NT2/D1 (cell line): ENCODE measurements at places on chromosomes 4 and X.

DNA sequence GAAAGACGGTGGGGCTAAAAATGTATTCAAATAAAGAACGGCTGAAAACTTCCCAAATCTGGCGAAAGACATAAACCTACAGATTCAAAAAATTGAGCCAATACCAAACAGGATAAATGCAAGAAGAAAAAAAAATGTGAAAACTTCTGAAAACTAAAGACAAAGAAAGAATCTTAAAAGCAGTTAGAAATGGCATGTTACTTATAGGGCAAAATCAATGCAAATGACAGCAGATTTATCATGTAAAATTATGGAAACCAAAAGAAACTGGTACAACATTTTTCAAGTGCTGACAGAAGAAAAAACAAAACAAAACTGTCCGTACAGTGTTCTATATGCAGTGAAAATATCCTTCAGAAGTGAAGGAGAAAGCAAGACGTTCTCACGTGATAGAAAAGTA lies 239.0 kb downstream of the PDGFC start:
- no peak for DNase-seq

DNA sequence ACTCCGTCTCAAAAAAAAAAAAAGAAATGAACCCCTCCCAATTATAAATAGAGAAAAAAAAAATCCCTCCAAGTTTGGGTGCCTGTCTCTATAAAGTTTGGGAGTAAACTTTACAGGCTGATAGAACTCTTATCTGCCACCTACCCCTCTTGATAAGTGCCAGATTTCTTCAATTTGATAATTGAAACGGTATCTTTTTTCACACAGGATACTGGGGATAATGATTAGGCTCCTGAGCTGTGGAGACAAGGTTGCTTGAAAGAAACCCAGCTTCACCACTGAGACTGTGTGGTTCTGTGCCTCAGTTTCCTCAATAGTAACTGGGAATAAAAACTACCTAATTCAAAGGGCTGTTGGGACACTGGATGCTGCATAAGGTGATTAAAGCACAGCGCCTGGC lies 606 bp downstream of the EFHC2 start:
- DNase-seq, result no peak

- no peak for DNase-seq
These were observed 16.8 kb downstream of the BANK1 start for GRCh38 chr4:101807351-101807750.

DNA sequence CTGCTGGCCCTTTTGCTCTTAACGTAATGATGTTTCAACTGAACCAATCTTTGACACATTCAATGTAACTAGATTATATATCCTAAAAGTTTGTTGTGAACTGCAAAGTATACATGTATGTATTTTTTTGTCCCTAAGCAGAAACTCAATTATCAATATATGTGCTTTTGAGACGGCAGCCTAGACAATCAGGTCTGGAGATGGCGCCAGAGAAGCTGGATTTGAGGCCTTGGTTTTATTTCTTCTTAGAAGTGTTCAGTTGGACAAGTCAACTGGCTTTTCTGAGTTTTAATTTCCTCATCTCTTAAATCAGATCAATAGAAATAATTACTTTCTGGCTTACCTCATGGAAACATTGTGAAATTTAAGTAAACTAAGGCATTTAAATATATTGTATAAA lies 62.5 kb downstream of the DCAF8L1 start:
- no peak for DNase-seq

DNA sequence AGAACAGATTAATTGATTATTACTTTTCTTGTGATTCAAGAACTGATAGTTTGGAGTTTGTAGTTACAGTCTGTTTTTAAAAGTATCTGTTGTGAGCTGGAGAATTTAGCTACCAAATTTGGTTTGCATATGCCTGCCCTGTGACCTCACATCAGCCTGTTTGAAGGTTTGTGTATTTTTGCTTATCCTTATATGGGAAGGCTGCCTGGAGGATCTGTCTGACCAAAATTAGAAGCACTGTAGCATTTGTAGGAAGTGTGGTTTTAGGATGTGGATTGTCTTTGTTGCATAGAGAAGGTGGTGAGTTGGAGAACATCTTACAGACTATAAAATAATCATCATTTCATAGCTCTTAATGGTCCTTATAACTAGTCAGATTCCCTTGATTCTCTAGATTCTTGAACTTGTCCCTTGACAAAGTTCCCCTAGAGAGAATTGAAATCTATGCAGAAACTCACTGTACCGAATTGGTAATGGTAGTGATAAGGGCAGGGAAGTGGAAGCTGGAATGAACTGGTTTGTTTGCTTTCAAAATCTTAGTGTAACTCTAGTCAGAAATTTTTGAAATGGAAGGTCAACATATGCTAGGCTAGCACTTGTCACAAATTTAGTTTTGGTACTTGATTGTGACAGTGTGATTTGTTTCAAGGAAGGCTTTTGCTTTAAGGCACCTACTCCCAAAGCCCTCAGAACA lies 57.3 kb downstream of the SH3BGRL start:
- no peak for DNase-seq

- no peak for DNase-seq
These were observed 11.9 kb upstream of the MAOA start for GRCh38 chrX:43644124-43644701.

DNA sequence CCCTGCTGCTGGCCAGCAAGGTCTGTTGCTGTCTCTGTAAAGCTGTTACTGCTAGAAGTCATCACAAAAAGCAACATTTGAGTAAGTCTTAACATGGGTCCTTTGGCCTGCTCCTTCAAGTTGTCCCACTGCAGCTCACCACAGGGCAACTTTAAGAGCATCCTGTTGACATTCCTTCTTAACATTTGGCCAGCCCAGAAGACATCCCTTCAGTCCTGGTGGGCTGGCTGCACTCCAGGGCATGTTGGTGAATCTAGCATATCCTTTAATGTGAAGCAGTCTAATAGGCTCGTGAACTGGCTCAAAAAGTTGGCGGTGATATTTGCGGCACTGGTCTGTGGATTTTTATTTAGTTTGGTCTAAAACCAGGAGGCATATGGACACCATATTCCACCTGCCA lies 92.2 kb upstream of the MAML3 start:
- DNase-seq, result no peak

DNA sequence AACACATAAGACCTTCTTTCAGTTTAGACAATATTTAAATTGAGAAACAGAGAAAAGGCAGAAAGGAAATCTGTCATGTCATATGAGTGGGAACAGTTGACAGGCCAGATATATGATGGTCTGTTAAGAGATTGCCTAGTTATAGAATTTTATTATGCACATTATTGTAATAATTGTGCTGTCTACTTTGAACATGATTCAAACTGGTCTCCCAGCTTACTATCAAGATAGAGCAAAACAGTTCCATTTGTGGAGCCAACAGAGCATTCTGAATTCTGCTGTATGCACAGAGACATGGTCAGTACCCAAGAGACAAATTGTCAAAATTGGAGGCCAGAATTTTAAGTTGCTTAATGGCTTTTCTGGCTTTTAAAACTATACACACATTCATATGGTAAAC lies 139.4 kb downstream of the FBXO8 start:
- no peak for DNase-seq

GRCh38 chr4:11548597-11549082 lies 119.9 kb upstream of the HS3ST1 start:
- DNase-seq, result no peak

DNA sequence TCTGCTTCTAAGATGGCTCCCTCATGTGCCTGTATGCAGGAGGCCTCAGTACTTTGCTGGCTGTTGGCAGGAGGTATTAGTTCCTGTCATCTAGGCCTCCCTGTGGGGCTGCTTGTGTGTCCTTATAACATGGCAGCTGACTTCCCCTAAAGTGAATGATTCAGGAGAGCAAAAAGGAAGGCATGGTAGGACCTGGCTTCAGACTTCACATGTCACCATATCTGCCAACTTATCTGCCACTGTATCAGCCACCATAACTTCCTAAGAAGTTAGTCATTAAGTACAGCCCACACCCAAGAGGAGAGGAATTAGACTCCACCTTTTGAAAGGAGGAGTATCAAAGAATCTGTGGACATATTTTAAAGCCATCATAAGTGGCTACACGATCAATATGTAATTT lies 122.5 kb downstream of the UCHL1 start:
- DNase-seq, result no peak

- DNase-seq, result no peak
These were observed 49.3 kb upstream of the SLC7A11 start for GRCh38 chr4:138291431-138291830.

DNA sequence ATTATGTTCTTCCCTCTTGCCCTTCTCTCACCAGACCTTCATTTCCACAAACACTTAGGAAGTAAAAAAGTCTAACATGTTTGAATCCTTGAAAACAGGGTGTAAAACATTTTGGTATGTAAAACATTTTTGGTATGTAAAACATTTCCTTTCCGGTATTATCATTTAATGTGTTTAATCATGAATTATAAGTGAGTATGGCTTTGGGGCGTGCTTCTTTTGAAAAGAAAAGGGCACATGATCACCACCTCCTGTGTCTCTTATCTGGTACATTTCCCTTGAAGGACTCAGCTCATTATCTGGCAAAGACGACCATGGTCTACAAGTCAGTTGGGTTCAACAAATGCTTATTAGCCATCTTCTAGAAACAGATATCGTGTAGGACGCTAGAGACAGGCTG lies 283.6 kb downstream of the FRMPD4 start:
- no peak for DNase-seq

- DNase-seq, result peak; percentile 54
These were observed 17.2 kb upstream of the RNF212 start for GRCh38 chr4:1130316-1131186.

DNA sequence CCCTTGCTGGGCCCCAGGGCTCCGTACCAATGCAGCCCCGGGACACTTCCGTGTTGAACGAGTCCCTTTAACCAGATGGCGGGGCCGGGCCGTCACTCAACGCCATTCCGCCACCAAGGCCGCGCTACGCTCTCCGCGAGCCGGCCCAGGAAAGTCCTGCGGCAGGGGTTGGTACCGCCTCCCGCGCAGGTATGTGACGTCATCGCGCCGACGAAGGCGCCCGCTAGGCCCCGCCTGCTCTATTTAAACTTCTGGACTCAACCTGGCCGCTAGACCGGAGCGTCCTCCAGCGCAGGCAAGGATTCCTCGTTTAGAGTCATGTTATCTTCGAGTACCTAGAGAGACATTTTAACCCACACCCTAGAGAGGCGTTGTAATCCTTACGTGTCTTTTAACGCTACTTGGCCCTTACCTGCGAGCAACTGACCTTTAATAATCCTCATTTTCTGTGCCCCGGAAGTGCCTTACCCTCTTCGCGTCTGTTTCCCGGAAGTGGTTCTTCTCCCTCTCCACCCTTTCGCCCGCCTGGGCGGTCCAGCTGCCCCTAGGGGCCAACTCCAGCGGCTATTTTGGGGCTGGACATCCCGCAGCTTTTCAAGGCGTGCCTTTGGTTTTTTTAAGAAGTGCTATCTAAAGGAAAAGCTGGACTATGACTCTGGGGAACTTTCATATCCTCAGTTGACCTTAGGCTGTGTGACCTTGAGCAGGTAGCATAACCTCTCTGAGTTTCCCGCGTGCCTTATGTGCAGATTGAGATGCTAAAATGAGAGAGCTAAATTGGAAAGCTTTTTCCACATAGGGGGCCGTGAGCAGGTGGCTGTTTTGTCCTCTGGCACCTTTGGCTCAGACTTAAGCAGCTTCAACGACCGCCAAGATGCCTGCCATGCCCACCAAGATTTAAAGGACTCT lies at the start of gene PNPLA4:
PNPLA4 (minus strand) TSS at position 155 of the 909 bp plus-strand sequence. CDS start 1,294 bp downstream, outside the sequence.
- DNase-seq, result peak; percentile 74

DNA sequence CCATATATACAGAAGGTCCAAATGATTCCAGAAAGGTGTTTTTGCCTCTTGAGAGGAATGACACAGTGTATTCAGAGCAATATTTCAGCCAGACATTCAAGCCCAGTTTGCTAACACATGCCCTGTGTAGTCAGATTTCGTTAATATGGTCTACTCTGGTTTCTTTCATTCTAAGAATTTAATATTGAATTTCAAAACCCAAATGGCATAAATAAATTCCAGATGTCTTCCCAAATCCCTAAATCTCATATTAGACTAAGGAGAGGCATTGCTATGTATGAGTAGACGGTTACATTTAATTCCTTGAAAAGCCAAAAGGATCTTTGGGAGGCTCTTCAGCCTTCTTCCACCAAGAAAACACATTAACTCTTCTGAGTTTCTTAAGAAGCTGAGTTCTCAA lies 66.3 kb upstream of the C1QTNF7 start:
- DNase-seq, result no peak

DNA sequence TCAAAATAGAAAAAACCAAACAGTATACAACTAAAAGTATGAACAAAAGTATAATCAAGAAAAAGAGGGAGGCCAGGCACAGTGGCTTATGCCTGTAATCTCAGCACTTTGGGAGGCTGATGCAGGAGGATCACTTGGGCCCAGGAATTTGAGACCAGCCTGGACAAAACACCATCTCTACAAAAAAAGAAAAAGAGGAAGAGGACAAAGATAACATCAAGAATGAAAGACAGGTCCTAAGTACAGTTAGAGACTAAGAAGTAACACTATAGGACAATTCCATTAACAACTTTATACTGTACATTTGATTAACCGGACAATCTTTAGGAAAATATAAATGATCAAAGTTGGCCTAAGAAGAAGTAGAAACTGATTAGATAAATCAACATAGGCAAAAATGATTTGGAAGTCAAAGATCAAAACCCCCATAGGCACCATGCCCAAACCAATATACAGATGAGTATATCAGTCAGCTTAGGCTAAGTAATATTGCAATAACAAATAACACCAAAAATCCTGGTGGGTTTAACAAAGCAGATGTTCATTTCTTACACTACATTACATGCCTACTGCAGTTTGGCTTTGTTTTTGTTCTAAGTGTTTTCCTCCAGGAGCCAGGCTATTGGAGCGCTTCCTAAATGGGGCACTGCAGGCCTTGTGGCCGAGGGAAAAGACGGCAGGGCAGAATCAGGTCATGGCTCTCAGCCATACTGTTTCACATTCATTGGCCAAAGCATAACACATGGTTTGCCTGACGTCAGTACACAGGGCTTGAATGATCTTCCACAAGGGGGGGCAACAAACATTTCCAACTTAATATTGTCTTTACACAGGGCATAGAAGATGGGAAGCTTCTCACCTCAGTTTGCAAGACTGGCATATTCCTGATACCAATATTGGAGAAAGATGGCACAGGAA lies 42.2 kb upstream of the HGFAC start:
- DNase-seq, result no peak
